Mucosa of gallbladder (tissue), 1 donor: ENCODE measurements at places on chromosomes 13 and 19.

GRCh38 chr19:41548954-41549688, 26.8 kb upstream of the CEACAM21 start:
- no peak for DNase-seq

- peak; percentile 42 for DNase-seq
Measured at GRCh38 chr19:3243819-3244700, 19.6 kb downstream of the CELF5 start.

DNA sequence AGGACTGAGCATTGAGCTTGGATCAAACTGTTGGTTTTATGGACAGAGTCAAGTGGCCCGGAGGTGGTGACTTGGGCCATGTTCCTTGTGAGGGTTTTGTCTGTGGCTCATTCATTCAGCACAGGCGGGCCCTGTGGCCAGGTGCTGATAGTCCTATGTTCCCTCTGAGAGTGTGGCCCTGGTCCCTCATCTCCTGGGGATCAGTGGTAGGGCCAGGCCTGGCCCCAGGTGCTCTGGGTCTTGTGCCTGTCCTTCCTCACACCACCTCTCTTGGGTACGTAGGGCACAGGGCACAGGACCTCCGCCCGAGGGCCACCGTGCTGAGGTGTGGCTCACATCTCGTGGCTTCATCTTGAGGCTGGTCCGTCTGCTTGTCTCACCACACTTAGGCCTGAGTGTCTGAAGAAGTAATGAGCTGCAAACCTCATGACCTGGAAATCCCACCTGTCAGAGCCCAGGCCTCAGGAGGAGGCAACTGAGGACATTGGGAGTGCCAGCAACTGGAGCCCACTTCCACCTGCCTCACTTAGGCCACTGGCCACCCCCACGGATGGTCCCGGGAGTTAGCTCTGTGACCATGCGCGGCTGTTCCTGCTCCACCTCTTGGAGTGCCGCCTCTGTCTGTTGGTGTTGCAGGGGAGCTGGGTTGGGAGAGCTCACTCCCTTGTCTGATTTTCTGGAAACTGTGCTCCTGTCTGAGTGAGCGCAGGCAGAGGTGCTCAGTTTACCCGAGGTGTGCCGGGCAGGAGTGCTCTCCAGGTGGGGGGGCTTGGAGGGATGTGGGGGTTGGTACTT, 53.4 kb downstream of the KDM4B start:
- no peak for DNase-seq

DNA sequence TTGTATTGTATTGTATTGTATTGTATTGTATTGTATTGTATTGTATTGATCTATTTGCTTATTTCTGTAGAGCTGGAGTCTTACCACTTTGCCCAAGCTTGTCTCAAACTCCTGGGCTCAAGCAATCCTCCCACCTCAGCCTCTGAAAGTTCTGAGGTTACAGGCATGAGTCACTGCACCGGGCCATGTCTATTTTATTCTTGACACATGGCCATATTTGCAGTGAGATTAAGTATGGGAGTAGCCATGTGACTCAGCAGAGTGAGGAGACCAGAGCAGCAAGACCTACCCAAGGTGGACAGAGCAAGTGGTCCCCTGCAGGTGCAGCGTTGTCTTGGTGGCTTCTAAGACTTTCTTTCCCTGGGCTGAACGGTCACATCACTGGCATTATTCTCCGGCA, 49.1 kb upstream of the UBAC2 start:
- no peak for DNase-seq

GRCh38 chr19:40523322-40524047, 53.2 kb upstream of the SHKBP1 start:
- DNase-seq, result peak; percentile 85

DNA sequence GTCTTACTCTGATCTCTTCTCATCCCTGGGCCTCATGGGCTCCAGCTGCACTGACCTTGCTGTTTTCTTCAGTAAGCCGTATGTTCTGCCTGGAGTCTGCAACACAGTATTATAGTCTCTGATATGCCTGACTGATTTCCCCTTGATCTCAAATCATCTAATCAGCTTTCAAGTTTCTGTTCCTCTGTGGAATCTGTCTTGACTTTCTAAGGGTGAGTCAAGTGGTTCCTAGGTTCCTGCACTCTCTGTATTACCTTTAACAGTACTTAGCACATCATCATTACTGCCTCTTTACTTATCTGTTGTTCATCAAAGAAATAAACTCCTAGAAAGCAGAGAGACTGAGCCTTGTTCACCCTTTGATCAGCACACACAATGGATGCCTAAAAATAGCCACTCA, 350.7 kb downstream of the LMO7 start:
- DNase-seq, result no peak

GRCh38 chr13:95391362-95391761, 90.1 kb upstream of the ABCC4 start:
- no peak for DNase-seq

DNA sequence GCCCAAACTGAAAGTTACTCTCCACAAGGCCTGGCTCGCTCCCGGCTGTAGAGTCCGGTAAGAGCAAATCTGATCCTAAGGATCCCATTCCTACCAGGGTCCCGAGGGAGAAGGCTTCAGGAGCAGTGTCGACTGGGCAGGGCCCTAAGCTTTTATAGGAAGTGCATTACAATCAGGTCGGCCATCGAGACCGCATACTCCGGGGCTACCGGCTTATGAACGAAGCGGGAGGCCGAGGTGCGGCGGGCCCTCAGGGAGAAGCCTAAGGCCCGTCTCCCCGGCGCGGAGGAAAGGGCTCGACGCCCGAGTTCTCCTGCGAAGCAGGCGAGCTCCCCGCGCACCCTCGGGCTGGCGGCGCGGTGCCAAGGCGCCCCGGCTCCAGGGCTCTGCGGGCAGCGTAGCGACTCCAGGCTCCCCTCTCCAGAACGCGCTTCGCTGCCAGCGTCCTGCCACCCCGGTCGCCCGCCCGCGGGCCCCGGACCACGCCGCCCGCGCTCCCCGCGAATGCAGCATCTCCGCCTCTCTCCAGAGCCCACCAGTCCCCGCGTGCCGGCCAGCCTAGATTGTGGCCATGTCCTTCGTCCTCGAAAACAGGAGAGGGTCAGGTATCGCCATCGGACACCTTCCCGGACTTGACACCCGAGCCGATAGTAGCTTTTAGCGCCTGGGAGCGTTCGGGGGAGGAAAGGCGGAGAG, 1.4 kb downstream of the EFNB2 start:
- peak; percentile 34 for DNase-seq

- no peak for DNase-seq
Measured at GRCh38 chr19:28641395-28641794, 571.6 kb downstream of the UQCRFS1 start.

GRCh38 chr19:42422901-42423461, 4.2 kb downstream of the LIPE start:
- no peak for DNase-seq

DNA sequence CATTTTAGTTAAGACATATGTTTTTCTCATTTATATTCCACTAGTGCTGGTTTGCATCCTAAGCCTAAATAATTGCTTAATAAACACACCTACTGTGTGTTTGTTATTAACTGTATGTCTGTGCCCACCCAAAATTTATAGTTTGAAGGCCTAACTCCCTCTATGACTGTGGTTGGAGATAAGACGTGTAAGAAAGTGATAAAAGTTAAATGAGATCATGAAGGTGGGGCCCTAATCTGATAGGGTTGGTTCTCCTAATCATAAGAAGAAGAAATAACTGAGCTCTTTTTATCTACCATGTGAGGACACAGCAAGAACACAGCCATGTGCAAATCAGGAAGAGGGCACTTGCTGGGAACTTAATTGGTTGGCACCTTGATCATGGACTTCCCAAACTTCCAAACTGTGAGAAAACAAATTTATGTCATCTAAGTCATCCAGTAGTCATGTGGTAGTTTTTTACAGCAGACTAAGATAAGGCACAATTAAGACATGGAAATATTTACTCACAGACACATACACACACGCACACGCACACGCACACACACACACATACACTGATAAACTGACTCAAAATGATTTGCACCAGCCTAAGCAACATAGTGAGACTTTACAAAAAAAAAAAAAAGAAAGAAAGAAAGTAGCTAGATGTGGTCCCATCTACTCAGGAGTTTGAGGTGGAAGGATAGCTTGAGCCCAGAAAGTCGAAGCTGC, 662.1 kb downstream of the PCDH9 start:
- no peak for DNase-seq

DNA sequence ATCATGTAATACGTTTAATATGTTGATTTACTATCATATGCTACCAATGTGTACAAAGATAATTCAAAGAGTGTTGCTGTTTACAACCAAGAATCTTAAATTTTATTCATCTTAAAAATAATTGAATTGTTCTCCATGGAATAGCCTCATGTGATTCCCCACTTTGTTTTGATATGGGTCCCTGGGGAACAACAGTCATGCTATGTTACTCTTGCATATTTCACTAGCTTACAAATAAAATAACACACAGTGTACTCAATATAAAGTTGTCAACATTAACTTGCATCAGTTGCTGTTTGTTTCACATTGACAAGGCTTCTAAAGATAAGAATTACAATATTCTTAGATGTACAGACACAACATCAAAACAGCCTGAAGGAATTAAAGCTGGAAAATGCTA, 2.3 kb downstream of the ENOX1 start:
- DNase-seq, result no peak

DNA sequence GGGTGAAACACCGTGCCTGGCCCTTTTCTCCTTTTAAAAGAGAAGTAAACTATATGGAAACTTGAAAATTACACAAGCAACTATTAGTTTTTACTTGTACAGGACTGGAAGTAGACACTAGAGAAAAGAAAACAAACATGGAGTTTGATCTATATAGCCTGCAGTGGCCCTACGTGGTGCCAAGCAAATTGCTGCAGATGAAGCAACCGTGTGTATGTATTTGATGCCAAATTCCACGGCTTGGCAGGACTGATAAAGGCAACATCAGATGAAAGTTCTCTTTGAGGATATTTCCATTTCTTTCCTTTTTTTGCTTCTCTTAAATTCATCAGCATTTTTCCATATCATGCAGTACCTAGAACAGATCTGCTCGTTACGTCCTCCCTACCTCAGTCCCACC, 49.8 kb downstream of the ATP8A2 start:
- no peak for DNase-seq

DNA sequence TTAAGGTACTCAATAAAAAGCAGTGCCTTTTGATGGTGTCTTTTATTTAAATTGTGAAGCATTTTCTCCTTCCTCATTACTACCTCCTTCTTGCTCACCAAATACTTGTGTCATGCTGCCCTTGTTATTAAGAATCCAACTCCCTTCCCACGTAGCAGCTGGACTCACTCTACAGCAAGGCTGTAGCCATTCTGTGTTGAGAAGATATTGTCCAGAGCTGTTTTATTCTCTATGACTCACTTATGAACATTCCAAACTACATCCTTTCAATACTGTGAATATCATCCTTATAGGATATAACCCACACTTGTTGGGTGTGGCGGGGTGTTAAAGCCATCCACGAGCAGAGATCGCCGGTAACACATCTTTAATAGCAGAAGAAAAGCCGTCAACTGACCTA, 1671.5 kb upstream of the SLC10A2 start:
- no peak for DNase-seq

- DNase-seq, result no peak
Measured at GRCh38 chr13:45510672-45511071, 45.9 kb downstream of the COG3 start.

DNA sequence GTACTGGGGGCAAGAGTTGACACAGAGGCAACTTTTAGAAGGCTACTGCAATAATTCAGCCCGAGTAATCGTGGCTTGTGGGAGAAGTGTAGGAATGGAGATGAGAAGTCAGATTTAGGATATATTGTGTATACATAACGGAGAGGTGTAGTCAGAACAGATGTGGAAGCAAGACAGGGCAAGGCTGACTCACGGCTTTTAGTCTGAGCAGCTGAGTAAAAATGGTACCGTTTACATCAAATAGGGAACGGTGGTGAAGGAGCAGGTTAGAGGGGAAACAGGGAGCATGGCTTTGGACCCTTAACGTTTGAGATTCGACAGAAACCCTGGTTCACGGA, 796 bp upstream of the LSM14A start:
- DNase-seq, result no peak

DNA sequence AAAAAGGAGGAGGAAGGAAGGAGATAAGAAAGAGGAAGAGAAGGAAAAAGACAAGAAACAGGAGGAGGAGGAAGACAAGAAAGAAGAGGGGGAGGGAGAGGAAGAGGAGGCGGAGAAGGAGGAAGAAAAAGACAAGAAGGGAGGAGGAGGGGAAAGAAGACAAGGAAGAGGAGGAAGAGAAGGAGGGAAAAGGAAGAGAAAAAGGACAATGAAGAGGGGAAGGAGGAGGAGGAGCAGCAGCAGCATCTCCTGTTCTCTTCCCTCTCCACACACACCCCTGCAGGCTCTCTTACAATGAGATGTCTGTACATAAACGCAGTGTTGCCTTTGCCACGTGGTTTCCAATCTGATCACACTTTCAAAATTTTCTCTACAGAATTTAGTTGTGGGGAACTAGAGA, 66.6 kb downstream of the RUBCNL start:
- no peak for DNase-seq

- no peak for DNase-seq
Measured at GRCh38 chr13:22173610-22174009, 502.7 kb downstream of the FGF9 start.

- DNase-seq, result no peak
Measured at GRCh38 chr13:55497486-55497885, 1643.2 kb upstream of the PRR20A start.

DNA sequence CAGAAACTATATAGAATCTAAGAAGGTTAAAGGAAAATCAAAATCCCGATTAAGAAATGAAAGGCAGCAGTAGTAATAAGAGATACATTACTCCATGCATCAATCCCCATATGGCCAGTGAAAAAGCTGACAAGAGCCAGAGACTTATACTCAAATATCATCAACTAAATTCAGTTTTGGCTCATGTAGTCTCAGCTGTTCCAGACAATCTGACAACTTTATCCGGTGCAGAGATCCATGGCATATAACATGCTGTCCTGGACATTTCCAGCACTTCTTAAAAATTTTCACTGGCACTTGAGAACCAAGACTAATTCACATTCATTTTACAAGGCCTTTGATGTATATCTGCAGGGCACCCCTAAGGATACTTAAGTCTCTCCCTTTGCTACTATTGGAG, 255.7 kb upstream of the KLHL1 start:
- no peak for DNase-seq

GRCh38 chr13:66111628-66112027, 1118.5 kb downstream of the PCDH9 start:
- no peak for DNase-seq

DNA sequence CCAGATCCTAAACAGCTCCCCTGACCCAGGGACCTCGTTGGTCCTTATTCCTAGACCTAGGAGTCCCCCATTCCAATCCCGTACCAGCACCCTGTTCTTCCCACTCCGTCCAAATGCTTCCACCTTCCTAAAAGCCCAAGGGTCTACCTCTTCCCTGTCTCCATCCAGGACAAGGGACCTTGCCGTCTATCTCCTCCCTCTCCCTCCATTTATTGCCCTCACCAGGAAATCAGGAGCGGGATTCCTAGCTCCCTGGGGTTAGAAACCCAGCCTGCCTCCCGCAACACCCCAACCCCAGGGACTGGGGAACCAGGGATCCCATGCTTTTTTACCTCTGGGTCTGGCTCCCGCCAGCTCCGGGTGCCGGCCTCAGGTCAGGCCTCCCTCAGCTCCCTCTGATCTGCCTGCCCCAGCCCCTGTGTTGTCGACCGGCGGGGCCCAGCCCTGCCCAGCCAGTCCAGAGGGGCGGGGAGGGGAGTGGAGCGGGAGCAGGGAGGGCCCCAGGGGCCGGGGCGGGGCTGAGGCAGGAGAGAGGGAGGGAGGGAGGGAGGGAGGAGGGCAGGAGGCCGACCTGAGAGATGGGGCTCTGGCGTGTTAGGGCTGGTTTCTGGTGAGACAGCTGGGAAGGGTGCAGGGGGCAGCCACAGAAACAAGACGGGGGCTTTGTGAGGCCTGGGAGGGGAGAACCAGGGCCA, at the start of gene B3GNT8:
B3GNT8 (minus strand) TSS at position 423 of the 695 bp plus-strand sequence. CDS start 596 bp downstream, outside the sequence.
- DNase-seq, result peak; percentile 65

- no peak for DNase-seq
Measured at GRCh38 chr13:35881360-35881759, 249.8 kb downstream of the DCLK1 start.
